ENCODE measurements at places on chromosomes 7 and 10.

- H3K27me3 ChIP-seq: no peaks in the 10 kb centered on the region
- no peaks in the 10 kb centered on the region for H3K4me1 ChIP-seq
- no peaks in the 10 kb centered on the region for H3K36me3 ChIP-seq
- H3K4me3 ChIP-seq: no peak overlapping the region
Observed at GRCh38 chr7:36084485-36085091, 68.5 kb upstream of the EEPD1 start.

DNA sequence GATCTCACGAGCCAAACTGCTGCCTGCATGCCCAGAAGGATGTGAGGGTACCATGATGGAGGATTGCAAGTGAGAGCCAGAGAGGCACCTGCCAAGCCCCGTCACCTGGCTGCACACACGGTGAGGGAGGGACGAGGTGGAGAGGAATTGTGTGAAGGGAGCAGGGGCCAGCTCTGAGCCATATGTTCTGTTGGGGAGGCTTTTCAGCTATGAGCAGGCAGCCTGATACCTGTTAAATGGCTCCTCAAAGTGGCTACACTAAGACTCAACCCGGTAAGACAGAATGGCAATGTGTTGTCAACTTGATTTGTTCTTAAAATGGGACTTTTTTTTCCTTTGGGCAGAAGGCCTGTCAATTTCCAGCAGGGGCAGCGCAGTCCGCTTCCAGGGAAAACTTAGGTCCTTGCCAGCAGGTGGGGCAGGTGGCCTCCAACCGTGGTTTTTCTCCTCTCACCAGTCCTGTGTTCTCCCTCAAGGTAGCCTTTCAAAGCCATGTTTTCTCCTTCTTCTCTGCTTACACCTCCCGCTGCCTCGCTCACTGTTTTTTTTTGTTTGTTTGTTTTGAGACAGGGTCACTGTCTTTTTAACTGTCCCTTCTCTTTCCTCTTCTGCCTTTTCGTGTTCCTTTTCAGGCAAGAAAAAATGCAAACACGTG, 57.7 kb upstream of the ZNRF2 start:
- no peaks in the 10 kb centered on the region for H3K27me3 ChIP-seq
- no peak for DNase-seq
- no peak overlapping the region for H3K4me3 ChIP-seq
- no peaks in the 10 kb centered on the region for H3K4me1 ChIP-seq
- no peak overlapping the region for H3K27ac ChIP-seq
- H3K36me3 ChIP-seq: no peaks in the 10 kb centered on the region

DNA sequence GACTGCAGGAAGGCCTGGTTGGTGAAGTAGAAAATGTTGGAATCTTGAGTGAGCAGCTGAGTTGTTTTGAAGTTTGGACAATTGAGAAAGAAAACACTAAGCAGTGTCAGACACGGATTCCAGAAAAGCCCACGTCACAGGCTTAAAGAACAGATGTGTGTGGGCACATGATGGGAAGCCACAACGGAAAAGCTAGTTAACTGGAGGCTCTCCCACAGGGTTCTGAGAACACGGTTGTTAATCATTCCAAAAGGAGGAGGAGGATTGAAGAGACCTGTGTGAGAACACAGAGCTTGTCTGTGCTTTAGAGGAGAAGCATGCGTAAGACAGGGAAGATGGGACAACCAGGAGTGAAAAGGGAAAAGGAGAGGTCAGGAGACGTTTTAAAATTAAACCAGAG, 42.6 kb downstream of the SHH start:
- peaks cover 65% of the 10 kb centered on the region for H3K36me3 ChIP-seq
- H3K4me1 ChIP-seq: peaks cover 2% of the 10 kb centered on the region
- no peak overlapping the region for H3K27ac ChIP-seq
- no peak for DNase-seq

GRCh38 chr10:50624866-50625501, 1.2 kb upstream of the SGMS1 start:
- peak overlapping the region; percentile 93 for H3K4me3 ChIP-seq
- no peaks in the 10 kb centered on the region for H3K36me3 ChIP-seq
- peak overlapping the region; percentile 97 for H3K27ac ChIP-seq
- peak; percentile 48 for DNase-seq
- peaks cover 18% of the 10 kb centered on the region for H3K4me1 ChIP-seq

- H3K36me3 ChIP-seq: no peaks in the 10 kb centered on the region
- H3K4me1 ChIP-seq: peaks cover 5% of the 10 kb centered on the region
- no peaks in the 10 kb centered on the region for H3K27me3 ChIP-seq
- no peak for DNase-seq
Observed at GRCh38 chr7:41702635-41703371, at the start of gene INHBA. Gene INHBA (minus strand): TSS chr7:41703090. CDS start chr7:41700374, 2,716 bp downstream.

DNA sequence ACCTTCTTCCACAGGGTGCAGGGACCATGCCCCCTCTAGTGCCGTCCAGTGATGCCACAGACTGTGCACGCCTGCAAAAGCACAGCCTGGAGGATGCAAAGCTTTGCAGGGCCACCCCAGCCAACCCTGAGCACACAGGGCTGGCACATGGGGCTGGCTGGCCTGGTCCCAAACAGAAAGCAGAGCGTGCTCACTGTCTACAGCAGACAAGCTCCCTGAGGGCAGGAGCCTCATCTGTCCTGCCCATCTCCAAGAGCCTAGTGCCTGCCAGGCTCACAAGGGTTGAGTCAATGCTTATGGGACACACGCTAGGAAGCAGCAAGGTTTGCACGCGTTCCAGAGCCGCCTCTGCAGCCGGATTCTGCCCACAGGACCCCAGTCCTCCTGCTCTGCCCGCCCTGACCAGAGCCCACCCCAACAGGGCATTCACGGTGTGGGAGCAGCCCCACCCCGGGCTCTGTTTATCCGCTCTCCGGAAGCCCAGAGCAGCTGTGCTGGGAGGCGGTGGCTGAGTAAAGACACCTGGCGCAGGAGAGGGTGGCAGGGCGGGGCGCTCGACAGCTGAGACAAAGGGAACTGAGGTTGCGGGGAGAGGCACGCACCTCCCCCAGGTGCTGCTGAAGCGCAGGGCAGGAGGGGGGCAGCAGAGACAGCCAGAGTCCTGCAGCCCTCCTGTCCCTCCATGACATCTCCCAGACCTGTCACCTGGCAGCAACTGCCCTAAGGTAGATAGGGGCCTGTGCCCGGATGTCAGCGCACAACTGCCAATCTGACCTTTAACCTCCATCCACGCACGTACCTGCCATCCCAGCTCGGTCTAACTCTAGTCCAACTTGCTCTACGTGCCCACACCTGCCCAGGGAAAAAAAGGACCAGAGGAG, 4.3 kb downstream of the KCNH2 start:
- peaks cover 16% of the 10 kb centered on the region for H3K27me3 ChIP-seq
- H3K4me3 ChIP-seq: no peak overlapping the region
- peaks cover 41% of the 10 kb centered on the region for H3K4me1 ChIP-seq
- DNase-seq: no peak
- no peaks in the 10 kb centered on the region for H3K36me3 ChIP-seq
- peak overlapping the region; percentile 59 for H3K27ac ChIP-seq

- peaks cover 53% of the 10 kb centered on the region for H3K36me3 ChIP-seq
- no peaks in the 10 kb centered on the region for H3K4me1 ChIP-seq
- H3K27ac ChIP-seq: no peak overlapping the region
- DNase-seq: no peak
- no peaks in the 10 kb centered on the region for H3K27me3 ChIP-seq
Observed at GRCh38 chr10:72062832-72063702, 25.3 kb downstream of the SPOCK2 start.

DNA sequence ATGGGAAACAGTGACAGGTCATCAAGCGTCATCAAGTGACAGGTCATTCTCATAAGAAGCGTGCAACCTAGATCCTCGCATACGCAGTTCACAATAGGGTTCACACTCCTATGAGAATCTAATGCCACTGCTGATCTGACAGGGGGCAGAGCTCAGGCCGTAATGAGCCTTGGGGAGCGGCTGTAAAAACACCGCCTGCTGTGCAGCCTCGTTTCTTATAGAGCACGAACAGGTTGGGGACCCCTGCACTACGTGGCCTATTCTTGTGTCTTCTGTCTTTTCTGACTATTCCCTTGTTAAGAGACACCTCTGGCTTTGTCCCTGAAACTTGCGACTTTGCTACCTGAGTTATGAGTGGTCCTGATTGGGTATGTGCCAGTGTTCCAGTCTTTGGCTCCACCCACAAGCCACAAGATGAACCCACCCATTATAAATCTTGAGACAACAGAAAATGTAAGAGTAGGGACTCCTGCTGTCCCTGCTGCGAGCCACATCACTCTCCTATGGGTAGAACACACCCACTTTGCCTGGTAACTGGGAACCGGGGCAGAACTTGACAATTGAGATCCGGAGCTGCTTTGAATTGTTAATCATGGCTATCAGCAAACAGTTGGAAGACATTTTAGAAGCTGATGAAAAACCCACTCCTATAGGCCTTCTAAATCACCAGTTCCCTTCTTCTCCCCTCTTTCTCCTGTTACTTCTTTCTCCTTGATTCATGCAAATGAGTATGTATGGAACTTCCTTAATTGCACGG, 55.8 kb upstream of the EXOC4 start:
- no peaks in the 10 kb centered on the region for H3K36me3 ChIP-seq
- no peak overlapping the region for H3K27ac ChIP-seq
- no peaks in the 10 kb centered on the region for H3K4me1 ChIP-seq
- DNase-seq: no peak
- no peak overlapping the region for H3K4me3 ChIP-seq

DNA sequence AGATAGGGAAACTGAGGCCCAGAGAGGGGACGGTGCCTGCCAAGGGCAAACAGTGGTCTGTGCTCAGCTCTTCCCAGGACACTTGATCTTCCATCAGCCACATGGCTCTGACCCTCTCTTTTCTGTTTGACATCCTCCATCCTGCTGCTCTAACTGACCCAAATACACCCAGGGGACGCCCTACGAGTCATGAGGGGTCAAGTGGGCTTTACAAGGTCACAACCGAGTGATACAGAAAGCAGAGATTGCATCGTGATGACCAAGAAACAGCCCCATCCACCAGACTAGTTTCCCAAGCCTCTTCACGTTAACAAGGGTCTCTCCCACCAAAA, 131.2 kb upstream of the UNC5B start:
- no peak overlapping the region for H3K4me3 ChIP-seq
- H3K36me3 ChIP-seq: no peaks in the 10 kb centered on the region
- H3K27ac ChIP-seq: no peak overlapping the region

DNA sequence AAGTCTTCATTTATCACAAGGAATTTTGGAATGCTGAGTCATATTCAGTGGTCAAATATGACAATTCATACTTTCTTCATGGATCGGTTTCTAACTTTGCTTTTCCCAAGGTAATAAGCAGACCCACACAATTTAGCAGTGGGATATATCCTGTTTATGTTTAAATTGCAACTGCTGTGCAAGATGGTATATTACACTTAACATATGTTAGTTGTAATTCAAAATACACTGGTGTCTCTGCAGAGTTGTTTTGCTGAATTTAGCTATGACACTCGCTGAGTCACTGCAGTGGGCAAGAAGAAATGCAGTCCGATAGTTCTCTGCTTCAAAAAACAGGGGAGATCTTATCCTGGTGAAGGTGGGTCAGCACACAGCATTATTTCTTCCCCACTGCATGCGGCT, 194.8 kb upstream of the PTN start:
- no peaks in the 10 kb centered on the region for H3K36me3 ChIP-seq
- DNase-seq: no peak
- H3K4me3 ChIP-seq: no peak overlapping the region
- H3K27ac ChIP-seq: no peak overlapping the region
- H3K27me3 ChIP-seq: no peaks in the 10 kb centered on the region

- no peaks in the 10 kb centered on the region for H3K4me1 ChIP-seq
- no peak overlapping the region for H3K4me3 ChIP-seq
- H3K36me3 ChIP-seq: no peaks in the 10 kb centered on the region
- DNase-seq: no peak
- peaks cover 8% of the 10 kb centered on the region for H3K27me3 ChIP-seq
Observed at GRCh38 chr7:2494191-2495130, 18.3 kb upstream of the GRIFIN start.
